Stimulated activated memory B cell treated with anti-CD40 and anti-IgM and Interleukin-4, amounts not matched to agents 10 μg/mL and 1 μg/mL and 100 μg/mL, for 72 hours (primary cell): ENCODE measurements at places on chromosomes 2 and 18.
A peak's percentile ranks its signal among the peaks of the same experiment; 100 is the strongest.

- ATAC-seq, result peak; percentile 31
- peak overlapping the region; percentile 81 for H3K27ac ChIP-seq
- peak overlapping the region; percentile 8 for H3K4me3 ChIP-seq
Measured at GRCh38 chr18:59923539-59924196, 23.9 kb downstream of the PMAIP1 start.

GRCh38 chr2:163175294-163175693 lies 336.7 kb upstream of the KCNH7 start:
- no peaks in the 10 kb centered on the region for H3K27me3 ChIP-seq
- ATAC-seq, result no peak
- no peak overlapping the region for H3K4me3 ChIP-seq
- H3K36me3 ChIP-seq, result no peaks in the 10 kb centered on the region
- no peak overlapping the region for H3K27ac ChIP-seq

- H3K4me3 ChIP-seq, result no peak overlapping the region
- no peak for ATAC-seq
- H3K27me3 ChIP-seq, result no peaks in the 10 kb centered on the region
- no peaks in the 10 kb centered on the region for H3K36me3 ChIP-seq
- H3K4me1 ChIP-seq, result no peaks in the 10 kb centered on the region
Measured at GRCh38 chr18:43067570-43067969, 47.9 kb downstream of the RIT2 start.

- H3K4me3 ChIP-seq, result no peak overlapping the region
- ATAC-seq, result no peak
- no peaks in the 10 kb centered on the region for H3K27me3 ChIP-seq
- no peak overlapping the region for H3K27ac ChIP-seq
Measured at GRCh38 chr2:215104226-215104625, 34.2 kb downstream of the ABCA12 start.

DNA sequence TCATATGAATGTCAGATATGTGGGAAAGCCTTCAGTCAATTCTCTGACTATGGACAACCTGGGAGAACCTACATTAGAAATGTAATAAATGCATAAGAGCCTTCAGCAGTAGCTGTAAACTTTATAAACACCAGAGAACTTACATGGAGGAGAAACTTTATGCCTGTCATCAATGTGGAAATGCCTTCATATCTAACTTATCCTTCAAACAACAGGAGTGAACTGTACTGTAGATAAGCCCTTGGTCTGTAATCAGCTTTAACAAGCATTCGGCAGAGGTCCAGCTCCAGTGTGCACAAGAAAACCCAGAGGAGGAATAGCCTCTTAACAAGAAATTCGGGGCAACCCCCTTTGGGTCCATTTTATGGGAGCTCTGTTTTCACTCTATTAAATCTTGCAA lies 14.8 kb upstream of the UXS1 start:
- no peak overlapping the region for H3K4me3 ChIP-seq
- H3K27ac ChIP-seq, result no peak overlapping the region
- H3K27me3 ChIP-seq, result peaks cover 23% of the 10 kb centered on the region
- no peak for ATAC-seq
- H3K36me3 ChIP-seq, result no peaks in the 10 kb centered on the region

DNA sequence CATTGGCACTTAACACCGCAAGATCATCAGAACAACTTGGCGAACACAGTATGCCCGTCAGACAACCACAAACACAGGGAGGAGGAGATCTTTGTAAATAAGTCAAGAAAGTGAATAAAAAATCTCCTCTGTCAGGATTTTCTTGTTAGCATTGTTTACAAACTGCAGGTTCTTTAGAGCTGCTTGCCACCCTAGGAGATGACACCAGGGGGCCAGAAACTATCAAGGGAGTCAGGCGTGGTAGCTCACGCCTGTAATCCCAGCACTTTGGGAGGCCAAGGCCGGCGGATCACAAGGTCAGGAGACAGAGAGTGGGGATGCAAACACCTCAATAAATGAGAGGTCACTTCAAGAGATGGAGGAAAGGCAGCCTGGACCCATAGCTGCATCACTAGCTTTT lies 428.1 kb downstream of the SETBP1 start:
- H3K4me1 ChIP-seq, result no peaks in the 10 kb centered on the region
- H3K36me3 ChIP-seq, result no peaks in the 10 kb centered on the region
- H3K4me3 ChIP-seq, result no peak overlapping the region
- ATAC-seq, result no peak
- H3K27me3 ChIP-seq, result no peaks in the 10 kb centered on the region

DNA sequence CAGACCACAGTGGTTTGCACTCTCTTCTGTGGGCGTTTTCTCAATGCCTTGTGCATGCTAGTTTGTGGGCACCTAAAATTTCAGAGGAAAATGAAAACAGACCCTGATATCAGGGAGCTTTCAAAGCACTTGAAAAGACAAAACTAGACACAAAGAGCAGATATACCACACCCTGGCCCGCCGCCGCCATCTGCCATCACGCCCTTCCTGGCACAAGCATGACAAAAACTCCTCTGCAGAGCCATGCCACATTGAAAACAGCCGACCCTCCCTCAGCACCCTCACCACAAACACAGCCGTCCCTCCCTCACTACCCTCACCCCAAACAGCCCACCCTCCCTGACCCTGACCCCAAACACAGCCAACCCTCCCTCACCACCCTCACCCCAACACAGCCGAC lies 84.8 kb upstream of the RAB6C start:
- no peaks in the 10 kb centered on the region for H3K4me1 ChIP-seq
- H3K36me3 ChIP-seq, result no peaks in the 10 kb centered on the region
- no peak overlapping the region for H3K27ac ChIP-seq
- no peak for ATAC-seq
- peaks cover 62% of the 10 kb centered on the region for H3K27me3 ChIP-seq

- no peak for ATAC-seq
- H3K27me3 ChIP-seq, result peaks cover 23% of the 10 kb centered on the region
- no peak overlapping the region for H3K4me3 ChIP-seq
- H3K36me3 ChIP-seq, result no peaks in the 10 kb centered on the region
- H3K4me1 ChIP-seq, result peaks cover 20% of the 10 kb centered on the region
Measured at GRCh38 chr2:174780191-174780840, 16.0 kb upstream of the CHRNA1 start.

GRCh38 chr2:31202041-31202440 lies 15.3 kb downstream of the CAPN14 start:
- no peaks in the 10 kb centered on the region for H3K4me1 ChIP-seq
- H3K36me3 ChIP-seq, result peaks cover 30% of the 10 kb centered on the region
- no peak overlapping the region for H3K27ac ChIP-seq
- no peak for ATAC-seq
- H3K27me3 ChIP-seq, result no peaks in the 10 kb centered on the region

GRCh38 chr18:70028734-70029133 lies 81.1 kb upstream of the CD226 start:
- no peak for ATAC-seq
- H3K4me3 ChIP-seq, result no peak overlapping the region
- no peak overlapping the region for H3K27ac ChIP-seq
- peaks cover 11% of the 10 kb centered on the region for H3K4me1 ChIP-seq
- H3K27me3 ChIP-seq, result no peaks in the 10 kb centered on the region

- no peak overlapping the region for H3K27ac ChIP-seq
- ATAC-seq, result no peak
- no peaks in the 10 kb centered on the region for H3K4me1 ChIP-seq
Measured at GRCh38 chr2:29182334-29182733, 67.1 kb downstream of the CLIP4 start.

DNA sequence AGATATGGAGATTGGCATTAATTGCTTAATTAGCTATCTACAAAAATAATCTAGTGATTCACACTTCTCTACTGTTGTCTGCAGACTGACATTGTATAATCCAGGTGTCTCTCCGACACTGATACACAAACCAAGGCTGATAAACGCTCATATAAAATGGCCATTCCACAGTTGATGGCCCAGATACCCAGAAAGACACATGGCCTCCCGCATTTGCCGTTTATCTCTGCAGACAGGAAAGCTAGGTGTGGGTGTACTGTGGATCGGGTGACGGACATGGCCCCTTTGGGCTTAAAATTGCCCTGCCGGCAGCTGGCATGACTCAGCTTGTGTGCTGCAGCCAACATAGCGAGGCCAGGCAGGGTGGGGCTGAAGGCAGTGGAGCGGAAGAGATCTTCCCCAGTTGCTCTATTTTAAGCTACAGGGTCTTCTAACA lies 18.5 kb downstream of the PMAIP1 start:
- no peaks in the 10 kb centered on the region for H3K27me3 ChIP-seq
- peaks cover 43% of the 10 kb centered on the region for H3K4me1 ChIP-seq
- no peaks in the 10 kb centered on the region for H3K36me3 ChIP-seq
- H3K27ac ChIP-seq, result peak overlapping the region; percentile 87
- peak overlapping the region; percentile 63 for H3K4me3 ChIP-seq

DNA sequence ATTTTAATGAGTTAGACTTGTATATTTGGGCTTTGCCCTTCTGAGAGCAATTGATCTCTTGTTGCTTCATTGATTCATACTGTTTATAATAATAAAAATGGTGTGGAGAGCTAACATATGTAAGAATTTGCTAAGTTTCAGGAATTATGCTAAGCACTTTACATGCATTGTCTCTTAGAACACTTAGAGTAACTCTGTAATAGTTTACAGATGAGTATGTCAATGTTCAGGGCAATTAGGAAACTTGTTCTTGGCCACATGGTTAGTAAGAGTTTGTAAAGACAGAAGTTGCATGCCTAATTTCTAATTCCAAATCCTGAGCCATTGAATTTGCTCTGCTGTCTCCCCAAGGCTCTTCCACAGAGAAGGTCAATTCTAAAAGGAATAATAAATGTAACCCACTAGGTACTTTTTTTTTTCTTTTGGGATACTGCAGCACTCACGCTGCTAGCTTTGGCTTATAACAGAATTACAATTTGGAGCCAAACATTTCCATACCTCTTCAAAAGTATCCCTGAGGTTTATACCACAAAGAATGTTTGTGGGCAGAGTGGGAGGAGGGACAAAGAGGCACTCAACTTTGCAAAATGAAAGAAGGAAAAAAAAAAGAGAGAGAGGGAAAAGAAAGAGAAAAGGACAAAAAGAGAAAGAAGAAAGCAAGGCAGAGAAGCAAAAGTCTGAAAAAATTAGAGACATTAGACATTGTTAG lies 232.4 kb downstream of the CALCRL start:
- no peaks in the 10 kb centered on the region for H3K27me3 ChIP-seq
- no peaks in the 10 kb centered on the region for H3K36me3 ChIP-seq
- no peaks in the 10 kb centered on the region for H3K4me1 ChIP-seq
- H3K4me3 ChIP-seq, result no peak overlapping the region
- no peak overlapping the region for H3K27ac ChIP-seq
- no peak for ATAC-seq

GRCh38 chr2:114009205-114009944 lies 119.5 kb downstream of the ACTR3 start:
- no peak overlapping the region for H3K27ac ChIP-seq
- H3K4me3 ChIP-seq, result no peak overlapping the region
- H3K4me1 ChIP-seq, result no peaks in the 10 kb centered on the region

GRCh38 chr2:202426751-202427150 lies 50.6 kb downstream of the BMPR2 start:
- H3K4me3 ChIP-seq, result no peak overlapping the region
- no peaks in the 10 kb centered on the region for H3K27me3 ChIP-seq
- no peak overlapping the region for H3K27ac ChIP-seq
- peaks cover 33% of the 10 kb centered on the region for H3K36me3 ChIP-seq
- peaks cover 9% of the 10 kb centered on the region for H3K4me1 ChIP-seq

- no peak overlapping the region for H3K27ac ChIP-seq
- H3K4me1 ChIP-seq, result peaks cover 21% of the 10 kb centered on the region
- H3K4me3 ChIP-seq, result no peak overlapping the region
Measured at GRCh38 chr2:66576311-66576560, 141.3 kb downstream of the MEIS1 start.

GRCh38 chr2:202185156-202185555 lies 53.2 kb downstream of the SUMO1 start:
- peaks cover 38% of the 10 kb centered on the region for H3K27me3 ChIP-seq
- ATAC-seq, result no peak
- H3K27ac ChIP-seq, result no peak overlapping the region
- no peak overlapping the region for H3K4me3 ChIP-seq

GRCh38 chr2:218229239-218229638 lies 12.2 kb downstream of the ARPC2 start:
- no peaks in the 10 kb centered on the region for H3K27me3 ChIP-seq
- peak overlapping the region; percentile 74 for H3K27ac ChIP-seq
- peaks cover 81% of the 10 kb centered on the region for H3K36me3 ChIP-seq
